ENCODE measurements at places on chromosomes 1 and 21.

- DNase-seq = no peak
Measured at GRCh38 chr1:22665752-22666151, 12.7 kb downstream of the C1QB start.

- DNase-seq = no peak
Measured at GRCh38 chr1:94801919-94802546, 18.1 kb upstream of the SLC44A3 start.

GRCh38 chr1:40976952-40977690 is 2.4 kb upstream of the CTPS1 start:
- DNase-seq = no peak

GRCh38 chr1:219345953-219346352 is 172.3 kb downstream of the LYPLAL1 start:
- no peak for DNase-seq

DNA sequence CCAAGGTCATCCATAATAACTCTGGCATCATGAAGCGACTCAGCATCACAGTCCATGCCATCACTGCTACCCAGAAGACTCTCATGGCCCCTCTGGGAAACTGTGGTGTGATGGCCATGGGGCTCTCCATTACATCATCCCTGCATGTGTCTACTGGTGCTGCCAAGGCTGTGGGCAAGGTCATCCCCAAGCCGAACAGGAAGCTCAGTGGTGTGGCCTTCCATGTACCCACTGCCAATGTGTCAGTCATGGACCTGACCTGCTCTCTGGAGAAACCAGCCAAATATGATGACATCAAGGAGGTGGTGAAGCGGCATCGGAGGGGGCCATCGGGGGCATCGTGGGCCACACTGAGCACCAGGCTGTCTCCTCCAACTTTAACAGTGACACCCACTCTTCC is 65.1 kb upstream of the ARHGAP29 start:
- no peak for DNase-seq

DNA sequence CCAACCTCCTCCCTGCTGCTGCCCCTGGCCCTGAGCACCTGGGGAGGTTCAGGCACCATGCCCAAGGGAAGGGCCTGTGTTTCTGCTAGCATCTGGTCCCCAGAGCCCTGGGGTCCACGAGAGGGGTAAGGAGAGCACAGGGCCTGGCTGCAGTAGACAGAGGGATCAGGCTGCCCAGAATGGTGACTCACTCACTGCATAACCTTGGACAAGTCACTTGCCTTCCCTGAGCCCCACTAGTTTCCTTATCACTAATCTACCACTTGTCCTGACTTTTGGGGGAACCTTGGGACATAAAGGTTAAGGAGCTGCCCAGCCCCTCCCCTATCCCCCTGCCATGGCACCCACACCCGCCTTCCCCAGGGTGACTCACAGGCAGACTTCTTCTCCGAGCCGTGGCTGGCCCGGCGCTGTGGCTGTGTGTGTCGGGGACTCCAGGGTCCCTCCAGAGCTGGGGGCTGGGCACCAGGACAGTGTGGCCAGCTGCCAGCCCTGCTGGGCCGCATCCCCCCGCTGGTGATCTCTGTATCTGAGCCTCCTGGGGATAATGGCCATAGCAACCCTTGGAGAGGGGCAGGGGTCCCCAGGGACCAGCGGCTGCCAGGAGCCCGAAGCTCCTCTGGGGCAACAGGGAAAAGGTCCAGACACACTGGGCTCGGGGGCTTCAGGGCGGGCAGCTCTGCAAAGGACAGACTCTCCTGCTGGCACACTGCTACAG is 4.0 kb downstream of the ARHGEF19 start:
- no peak for DNase-seq

All from CD4-positive, alpha-beta T cell treated with Interleukin-15 for 1 hour (primary cell).